Fibroblast of the aortic adventitia (primary cell): ENCODE measurements at places on chromosomes 3 and 15. TPM values are rescaled to one million over a fixed set of nuclear protein-coding genes. Genes with fewer than 3 reads are reported as not detected.

The KCNMB3 gene
- total RNA-seq = 0.08 and 2.2 TPM in 2 replicates

The PRR20G gene
- not detected in 2 replicates for total RNA-seq

The NPHP3 gene
- 33.2 and 48.9 TPM in 2 replicates for total RNA-seq

The CCDC50 gene
- total RNA-seq = 84.6 and 199 TPM in 2 replicates

The ZNF770 gene
- 27.4 and 36.8 TPM in 2 replicates for total RNA-seq

The BOC gene
- 16.9 and 25.9 TPM in 2 replicates for total RNA-seq

The CEMIP gene
- 225 and 249 TPM in 2 replicates for total RNA-seq

The GPR156 gene
- 0.90 and 4.0 TPM in 2 replicates for total RNA-seq

The ALG1L2 gene
- 0.54 TPM in 1 of 2 replicates, not detected in the other for total RNA-seq

The NR2E3 gene
- total RNA-seq = 0.33 and 0.63 TPM in 2 replicates

The ERICH6 gene
- 0.18 and 0.41 TPM in 2 replicates for total RNA-seq

The CCDC33 gene
- total RNA-seq = 0.09 TPM in 1 of 2 replicates, not detected in the other

The A4GNT gene
- total RNA-seq = not detected in 2 replicates

The LRRC2 gene
- total RNA-seq = 7.9 and 10.1 TPM in 2 replicates

The RCCD1 gene
- total RNA-seq = 10.1 and 22.7 TPM in 2 replicates

The P2RY12 gene
- 0.18 and 0.82 TPM in 2 replicates for total RNA-seq

The CCDC80 gene
- total RNA-seq = 614 and 2,284 TPM in 2 replicates

The CBLB gene
- 63.9 and 70.3 TPM in 2 replicates for total RNA-seq

The CCR8 gene
- not detected in 2 replicates for total RNA-seq

The RPP14 gene
- total RNA-seq = 10.8 and 19.0 TPM in 2 replicates

The GOLGA6L9 gene
- 1.2 and 6.3 TPM in 2 replicates for total RNA-seq

The DCLK3 gene
- 0.25 TPM in 1 of 2 replicates, not detected in the other for total RNA-seq

The ADAMTS17 gene
- total RNA-seq = 0.81 TPM in 1 of 2 replicates, not detected in the other

The SEMA3F gene
- total RNA-seq = 0.74 and 3.5 TPM in 2 replicates

The AP3S2 gene
- total RNA-seq = 63.5 and 90.8 TPM in 2 replicates

The RTP3 gene
- total RNA-seq = not detected in 2 replicates

The DPPA2 gene
- not detected in 2 replicates for total RNA-seq

The MNS1 gene
- total RNA-seq = 3.8 and 7.0 TPM in 2 replicates

The FYCO1 gene
- total RNA-seq = 28.0 and 57.8 TPM in 2 replicates
